Stimulated activated CD8-positive, alpha-beta memory T cell treated with anti-CD3 and anti-CD28 coated beads, Interleukin-4, amount 100 ng/mL, for 4 hours (primary cell): ENCODE measurements at places on chromosomes 1 and 21.

DNA sequence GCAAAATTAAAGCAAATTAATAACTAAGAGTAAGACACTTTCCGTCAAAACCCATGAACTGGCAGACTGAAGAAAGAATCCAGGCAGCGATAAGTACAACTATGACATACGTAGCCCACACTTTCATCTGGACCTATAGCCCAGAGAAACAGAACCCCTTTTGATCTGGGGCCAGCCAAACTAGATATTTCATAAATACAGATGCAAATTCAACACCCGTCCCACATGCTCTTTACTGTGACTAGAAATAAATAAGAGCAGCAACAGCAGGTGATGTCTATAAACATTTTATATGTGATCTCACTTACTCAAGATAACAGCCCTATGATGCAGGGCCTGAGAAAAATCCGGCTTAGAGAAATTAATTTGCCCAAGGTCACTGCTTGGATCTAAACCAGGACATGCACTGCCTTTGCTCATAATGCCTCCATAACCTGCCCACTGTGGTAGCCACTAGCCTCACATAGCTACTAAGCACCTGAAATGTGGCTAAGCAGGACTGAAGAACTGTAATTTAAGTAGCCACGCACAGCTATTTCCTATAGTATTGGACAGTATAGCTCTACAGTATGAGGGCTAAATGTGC is 130.2 kb downstream of the TGFBR3 start:
- DNase-seq: no peak

- DNase-seq: no peak
These were observed 1.7 kb downstream of the HHAT start for GRCh38 chr1:210330279-210330866.

GRCh38 chr1:156833603-156834002 is 17.0 kb upstream of the SH2D2A start:
- no peak for DNase-seq

GRCh38 chr1:175679981-175680652 is 63.3 kb downstream of the TNR start:
- DNase-seq: no peak
